SK-MEL-5 (cell line): ENCODE measurements at places on chromosomes 16 and 17. TPM values are rescaled to one million over a fixed set of nuclear protein-coding genes. Genes with fewer than 3 reads are reported as not detected.

DNA sequence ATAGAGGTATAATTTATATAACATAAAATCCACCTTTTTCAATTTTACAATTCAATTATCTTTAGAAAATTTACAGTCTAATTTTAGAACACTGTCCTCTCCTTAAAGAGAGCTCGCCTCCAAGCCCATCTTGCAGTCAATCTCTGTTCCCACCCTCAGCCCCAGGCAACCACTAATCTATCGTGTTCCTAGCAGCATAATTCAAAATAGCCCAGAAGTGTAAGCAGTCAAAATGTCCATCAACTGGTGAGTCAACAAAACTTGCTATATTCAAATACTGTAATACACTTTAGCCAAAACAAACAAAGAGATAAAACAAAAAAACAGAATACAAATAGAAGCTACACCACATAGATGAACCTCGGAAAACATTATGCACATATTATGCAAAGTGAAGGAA, 1006.8 kb upstream of the EEF2KMT start:
- DNase-seq = no peak

- peak; percentile 68 for DNase-seq
Measured at GRCh38 chr16:82368041-82368440, 198.0 kb upstream of the MPHOSPH6 start.

DNA sequence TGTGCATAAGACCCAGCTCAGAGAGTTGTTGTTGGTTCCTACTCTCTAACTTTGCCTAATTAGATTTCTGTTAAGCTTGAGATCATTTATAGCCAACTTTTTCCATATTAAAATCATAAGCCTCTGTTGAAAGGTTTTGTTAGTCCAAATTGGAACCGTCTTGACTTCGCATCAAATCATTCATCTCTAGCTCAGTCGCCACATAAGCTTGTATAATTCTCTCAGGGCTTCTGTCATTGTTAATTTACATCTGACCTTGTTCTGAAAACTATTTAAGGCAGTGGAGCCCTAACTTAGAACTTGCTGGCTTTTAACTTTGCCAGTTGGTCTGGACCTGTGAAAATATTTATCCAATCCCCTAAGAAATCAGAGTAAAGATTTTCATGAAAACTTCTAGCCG, 107.2 kb downstream of the PITPNC1 start:
- DNase-seq = no peak

GRCh38 chr17:38627957-38628356, 22.2 kb upstream of the SRCIN1 start:
- no peak for DNase-seq

- DNase-seq = peak; percentile 100
Measured at GRCh38 chr17:27950995-27951394, 57.8 kb upstream of the LYRM9 start.

- DNase-seq = no peak
Measured at GRCh38 chr17:74758848-74759168, 10.4 kb downstream of the NHERF1 start.

DNA sequence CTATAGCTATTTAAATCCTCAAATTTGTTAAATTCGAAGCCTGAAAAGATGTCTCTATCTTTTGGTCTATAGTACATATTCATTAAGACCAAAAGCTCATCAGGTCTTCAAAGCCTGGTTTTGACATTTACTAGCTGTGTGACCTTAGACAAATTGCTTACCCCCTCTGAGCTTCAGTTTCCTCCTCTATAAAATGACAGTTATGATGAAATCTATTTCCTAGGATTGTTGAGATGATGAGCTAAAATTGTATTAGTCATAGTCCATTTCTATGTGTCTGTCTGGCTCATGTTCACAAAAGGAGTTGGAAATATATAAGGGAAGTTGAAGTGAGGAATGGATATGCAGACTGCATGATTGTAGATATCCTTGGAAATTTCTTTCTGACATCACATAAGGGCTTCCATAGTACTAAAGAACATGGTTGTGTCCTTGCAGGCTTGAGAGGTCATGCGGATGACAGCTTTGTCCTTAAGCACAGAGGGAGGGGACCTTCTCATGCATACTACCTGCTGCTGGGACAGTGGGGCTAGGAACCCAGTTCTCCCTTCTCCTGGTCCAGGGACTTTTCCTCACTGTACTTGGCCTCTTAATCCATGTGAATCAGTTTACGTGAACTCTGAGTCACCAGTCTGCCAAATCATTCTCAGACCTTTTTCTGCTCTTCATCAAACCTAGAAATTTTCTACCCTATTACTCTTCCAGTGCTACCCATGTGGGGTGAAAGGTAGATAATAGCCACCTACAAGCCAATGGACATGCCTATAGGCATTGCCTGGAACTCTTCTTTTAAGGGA, 487.5 kb upstream of the SALL1 start:
- no peak for DNase-seq

- DNase-seq = no peak
Measured at GRCh38 chr16:17497648-17498047, 26.9 kb upstream of the XYLT1 start.

The PPL gene
- 0.03 and 0.11 TPM in 2 replicates for total RNA-seq

The RBL2 gene
- 33.8 and 36.4 TPM in 2 replicates for total RNA-seq

The CD300LB gene
- not detected in 2 replicates for total RNA-seq
